ENCODE measurements at places on chromosomes 1 and 21. TPM values are rescaled to one million over a fixed set of nuclear protein-coding genes. Genes with fewer than 3 reads are reported as not detected.

Gene ACOT7
- 12.8 TPM for total RNA-seq

Gene ERVH48-1
- total RNA-seq = not detected

GRCh38 chr1:17377325-17377953 is 5.4 kb downstream of the PADI6 start:
- no peak for DNase-seq

DNA sequence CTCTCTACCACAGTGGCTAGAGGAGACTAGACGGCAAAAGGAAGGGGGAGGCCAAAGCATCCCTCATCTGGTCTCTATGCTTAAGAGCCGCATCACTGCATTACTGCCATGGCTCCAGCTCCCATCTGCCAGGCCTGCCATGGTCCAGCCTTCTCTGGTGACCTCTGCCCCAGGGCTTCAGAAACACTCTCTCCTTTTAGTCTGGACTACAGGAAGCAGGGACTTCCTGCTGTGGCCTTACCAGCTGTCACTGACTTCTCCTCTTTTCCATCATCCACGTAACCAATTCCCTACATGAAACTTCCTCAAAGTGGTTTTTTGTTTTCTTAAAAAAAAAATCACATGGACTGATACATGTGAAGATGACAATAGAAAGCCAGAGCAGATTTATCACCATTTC is 323.1 kb upstream of the NFIA start:
- no peak for DNase-seq

Gene A3GALT2
- not detected for total RNA-seq

- no peak for DNase-seq
Observed at GRCh38 chr1:188715566-188715965, 1762.1 kb downstream of the BRINP3 start.

- peak; percentile 90 for DNase-seq
Observed at GRCh38 chr1:159945483-159946241, at the start of gene IGSF9. IGSF9 (minus strand) TSS chr1:159945613; CDS start chr1:159943454, 2,159 bp downstream.

DNA sequence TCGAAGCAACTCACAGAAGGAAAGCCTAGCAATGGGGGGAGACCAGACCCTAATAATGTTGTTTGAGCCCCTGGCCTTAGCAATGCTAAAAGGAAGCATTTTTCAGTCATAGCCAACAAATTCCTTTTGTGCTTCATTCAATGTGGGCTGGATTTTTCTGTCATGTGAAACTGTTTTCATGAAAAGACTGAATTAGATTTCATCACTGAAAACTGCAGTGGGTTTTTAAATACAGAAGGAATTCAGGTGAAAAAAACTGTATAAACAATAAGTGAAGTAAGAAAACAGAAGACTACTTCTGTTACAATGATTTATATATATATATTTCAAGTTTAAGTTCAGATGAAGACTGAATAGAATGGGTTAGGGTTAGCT is 204.8 kb downstream of the SMYD3 start:
- DNase-seq = no peak

DNA sequence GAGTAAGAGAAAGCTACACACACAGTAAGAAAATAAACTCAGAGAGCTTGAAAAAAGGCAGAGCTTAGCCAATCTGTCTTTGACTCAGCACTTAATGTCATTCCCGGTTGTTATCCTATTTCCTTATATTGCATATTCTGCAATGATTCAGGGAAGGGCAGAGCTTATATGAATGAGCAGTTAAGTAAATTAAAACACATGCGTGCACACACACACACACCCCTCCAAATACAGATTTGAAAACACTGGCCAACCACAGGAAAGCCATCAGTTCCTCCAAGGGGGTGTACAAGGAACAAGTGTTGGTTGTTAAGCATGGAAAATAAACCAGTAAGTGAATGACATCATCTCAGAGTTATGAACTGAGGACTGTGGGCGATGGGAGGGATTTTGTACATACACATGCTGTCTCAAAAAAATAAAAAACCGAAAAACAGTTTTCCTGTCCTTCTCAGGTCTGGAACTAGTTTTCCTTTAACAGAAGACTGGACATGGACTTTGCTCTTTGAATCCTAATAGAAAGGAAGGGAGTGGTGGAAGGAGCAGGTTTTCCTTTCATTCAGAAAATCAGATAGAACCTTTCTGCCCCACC is 1.0 kb downstream of the IQGAP3 start:
- no peak for DNase-seq

- peak; percentile 32 for DNase-seq
Observed at GRCh38 chr1:19070891-19071621, 114.6 kb upstream of the IFFO2 start.

- no peak for DNase-seq
Observed at GRCh38 chr1:36327421-36328087, 4.1 kb upstream of the EVA1B start.

DNA sequence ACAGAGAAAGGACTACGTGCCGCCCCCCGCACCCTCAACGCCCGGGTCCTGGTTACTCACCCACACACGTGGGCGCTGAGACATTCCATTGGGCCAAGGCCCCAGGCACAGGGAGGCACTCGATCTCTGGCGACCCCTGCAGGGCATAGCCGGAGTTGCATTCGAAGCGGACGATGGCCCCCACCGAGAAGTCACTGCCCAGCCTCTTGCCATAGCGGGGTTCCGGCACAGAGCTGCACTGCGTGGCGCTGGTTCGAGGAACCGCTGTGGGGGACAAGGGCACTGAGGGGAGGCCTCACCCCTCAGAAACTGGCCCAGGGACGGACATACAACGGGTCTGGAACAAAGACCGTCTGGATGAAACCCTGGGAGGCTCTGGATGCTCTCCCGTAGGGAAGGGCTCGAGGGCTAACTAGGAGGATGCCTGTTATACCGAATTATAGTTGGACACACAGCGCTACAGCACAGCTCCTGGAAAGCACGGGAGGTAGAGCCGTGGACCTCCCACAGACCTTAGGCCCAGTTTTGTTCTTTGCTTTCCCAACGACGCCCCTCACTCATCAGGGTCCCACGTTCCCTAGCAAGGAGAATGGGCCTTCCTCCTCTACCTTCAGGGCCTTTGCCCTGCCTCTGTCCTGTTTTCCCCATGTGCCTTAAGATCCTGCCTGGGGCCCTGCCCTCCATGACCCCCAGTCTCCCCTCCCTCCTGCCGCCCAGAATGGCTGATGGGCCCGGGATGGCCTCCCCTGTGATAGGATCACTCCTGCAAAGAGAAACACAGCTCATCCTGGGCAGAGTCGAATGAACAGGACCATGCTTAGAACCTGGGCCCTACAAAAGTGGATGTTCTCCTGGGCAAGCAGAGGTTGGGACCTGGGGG is 152.8 kb downstream of the ZSCAN20 start:
- DNase-seq = no peak

- DNase-seq = no peak
Observed at GRCh38 chr1:3852091-3852490, 4.9 kb downstream of the CEP104 start.

Gene ZP4
- not detected for total RNA-seq

- DNase-seq = peak; percentile 64
Observed at GRCh38 chr1:225921734-225922709, 2.0 kb downstream of the PYCR2 start.

DNA sequence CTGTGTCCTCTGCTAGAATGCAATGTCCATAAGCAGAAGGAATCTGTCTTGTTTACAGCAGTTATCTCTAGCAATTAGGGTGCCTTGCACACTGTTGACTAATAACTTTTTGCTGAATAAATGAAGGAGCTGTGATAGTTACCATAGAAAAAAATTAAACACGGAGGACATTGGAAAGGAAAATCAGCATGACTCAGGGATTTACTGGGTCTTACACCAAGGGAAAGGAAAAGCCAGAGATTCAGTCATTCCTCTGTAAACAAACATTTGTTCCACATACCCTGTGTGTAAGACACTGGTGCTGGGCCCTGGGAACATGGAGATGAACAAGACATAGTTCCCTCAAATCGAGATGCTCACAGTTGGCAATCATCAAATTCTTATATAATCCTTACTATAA is 183.3 kb downstream of the PTGER3 start:
- DNase-seq = no peak

DNA sequence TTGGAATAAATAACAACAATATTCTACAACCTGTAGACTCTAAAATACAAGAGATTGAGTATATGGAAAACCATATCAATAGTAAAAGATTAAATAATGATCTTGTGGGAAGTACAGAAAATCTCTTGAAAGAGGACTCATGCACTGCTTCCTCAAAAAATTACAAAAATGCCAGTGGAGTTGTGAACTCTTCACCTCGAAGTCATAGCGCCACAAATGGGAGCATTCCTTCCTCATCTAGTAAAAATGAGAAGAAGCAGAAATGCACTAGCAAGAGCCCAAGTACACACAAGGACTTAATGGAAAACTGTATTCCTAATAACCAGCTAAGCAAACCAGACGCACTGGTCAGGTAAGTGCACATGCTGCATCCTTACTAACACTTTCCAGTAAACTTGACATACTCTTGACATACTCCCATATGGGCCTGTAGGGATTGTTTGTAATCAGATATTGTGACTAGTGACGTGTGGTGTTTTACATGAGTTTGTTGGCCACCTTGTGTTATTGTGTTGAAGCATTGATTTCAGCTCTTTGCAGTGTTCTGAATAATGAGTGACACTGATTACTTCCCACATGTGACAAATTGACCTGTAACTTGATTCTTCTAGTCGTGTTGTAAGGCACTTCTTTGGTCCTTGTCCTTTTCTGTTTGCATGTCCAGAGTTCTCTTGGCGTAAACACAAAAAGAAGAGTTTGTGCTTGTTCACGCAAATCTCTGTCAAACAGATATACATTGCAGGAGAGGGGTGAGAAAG is 28.0 kb downstream of the MACO1 start:
- DNase-seq = no peak

Gene KCNE1
- total RNA-seq = 2.2 TPM

DNA sequence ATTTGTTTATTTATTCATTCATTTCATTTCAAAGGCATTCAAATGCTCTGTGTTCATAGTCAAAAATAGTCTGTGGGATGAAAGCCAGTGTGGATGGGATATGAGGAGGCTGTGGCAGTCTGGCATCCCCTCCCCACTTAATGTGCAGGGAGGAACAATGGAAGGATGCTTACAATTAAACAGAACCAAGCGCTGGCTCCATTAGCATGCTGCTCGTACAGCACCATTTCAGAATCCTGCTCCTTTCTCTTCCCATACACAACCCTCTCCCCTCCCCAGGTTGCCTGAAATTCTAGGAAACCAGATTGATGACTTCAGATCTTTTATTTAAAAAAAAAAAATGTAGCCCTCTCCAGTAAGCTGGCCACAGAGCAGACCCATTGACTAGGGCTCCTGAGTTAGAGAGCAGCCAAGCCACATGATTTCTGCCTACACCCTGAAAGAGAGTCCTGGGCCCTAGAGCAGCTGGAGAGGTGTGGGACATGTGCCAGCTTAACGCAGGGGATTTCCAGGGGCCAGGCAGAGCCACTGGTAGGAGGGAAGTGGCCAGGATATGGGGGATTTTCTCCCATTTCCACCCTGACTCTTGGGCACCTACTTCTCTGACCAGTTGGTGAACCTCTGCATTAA is 205.2 kb downstream of the ASTN1 start:
- no peak for DNase-seq

- no peak for DNase-seq
Observed at GRCh38 chr1:68016381-68016780, 34.0 kb downstream of the DIRAS3 start.

GRCh38 chr1:31977385-31978131 is 36.1 kb upstream of the KHDRBS1 start:
- no peak for DNase-seq

GRCh38 chr1:109299558-109300343 is 7.1 kb downstream of the MYBPHL start:
- DNase-seq = no peak

Gene ZNF124
- total RNA-seq = 16.8 TPM

GRCh38 chr1:27086026-27086425 is 68.9 kb downstream of the SLC9A1 start:
- DNase-seq = no peak

DNA sequence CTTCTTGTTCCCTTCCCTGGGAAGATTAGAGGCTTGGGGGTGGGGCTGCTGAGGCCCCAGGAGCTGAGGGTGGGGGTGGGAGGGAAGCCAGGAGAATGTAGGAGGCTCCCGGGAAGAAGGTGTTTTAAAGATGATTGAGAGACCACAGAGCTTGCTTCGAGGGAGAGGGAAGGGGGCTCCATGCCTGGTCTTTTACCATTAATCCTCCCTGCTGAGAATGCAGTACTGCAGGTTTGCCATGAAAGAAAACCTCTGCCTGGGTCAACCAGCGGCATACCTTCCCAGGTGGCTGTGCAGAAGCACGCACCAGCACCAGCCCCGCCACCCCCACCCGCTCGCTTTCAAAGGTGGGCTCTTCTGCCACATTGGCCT is 15.4 kb downstream of the ABCA4 start:
- no peak for DNase-seq

Gene LGR6
- not detected for total RNA-seq

DNA sequence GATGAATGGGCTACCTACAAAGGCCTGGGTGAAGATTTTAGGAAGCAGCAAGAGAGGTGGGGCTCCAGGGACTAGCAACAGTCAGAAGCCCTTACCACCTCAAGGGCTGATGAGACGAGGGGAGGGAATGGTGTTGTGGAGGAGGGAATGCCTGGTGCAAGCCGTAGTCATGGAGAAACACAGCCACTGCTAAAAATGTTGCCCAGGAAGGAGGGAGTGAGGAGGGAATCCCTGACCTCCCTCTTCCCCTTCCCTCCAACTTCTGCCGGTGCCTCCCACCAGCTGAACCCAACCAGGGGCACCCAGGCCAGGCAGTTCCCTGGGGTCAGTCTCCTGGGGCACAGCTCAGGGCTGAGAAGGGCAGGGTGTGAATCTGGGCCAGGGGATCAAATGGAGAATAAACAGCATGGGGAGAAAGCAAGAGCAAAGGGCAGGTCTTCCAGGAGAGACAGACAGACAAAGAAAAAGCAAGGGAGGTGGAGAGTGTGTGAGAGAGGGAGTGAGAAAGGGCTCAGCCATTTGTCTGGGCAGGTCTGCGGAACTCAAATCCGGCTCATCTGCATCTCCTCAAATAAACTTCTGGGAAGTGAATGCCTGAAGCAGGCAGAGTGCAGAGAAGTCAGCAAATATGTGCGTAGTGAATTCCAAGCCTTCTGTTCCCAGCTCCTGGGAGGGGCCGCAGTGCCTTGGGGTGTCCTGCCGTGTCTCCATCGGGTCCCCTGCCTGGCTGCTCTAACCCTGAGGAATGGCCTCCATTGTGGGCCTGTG is 27.1 kb upstream of the POU3F1 start:
- DNase-seq = no peak

- no peak for DNase-seq
Observed at GRCh38 chr1:245698860-245699259, 544.1 kb downstream of the KIF26B start.

DNA sequence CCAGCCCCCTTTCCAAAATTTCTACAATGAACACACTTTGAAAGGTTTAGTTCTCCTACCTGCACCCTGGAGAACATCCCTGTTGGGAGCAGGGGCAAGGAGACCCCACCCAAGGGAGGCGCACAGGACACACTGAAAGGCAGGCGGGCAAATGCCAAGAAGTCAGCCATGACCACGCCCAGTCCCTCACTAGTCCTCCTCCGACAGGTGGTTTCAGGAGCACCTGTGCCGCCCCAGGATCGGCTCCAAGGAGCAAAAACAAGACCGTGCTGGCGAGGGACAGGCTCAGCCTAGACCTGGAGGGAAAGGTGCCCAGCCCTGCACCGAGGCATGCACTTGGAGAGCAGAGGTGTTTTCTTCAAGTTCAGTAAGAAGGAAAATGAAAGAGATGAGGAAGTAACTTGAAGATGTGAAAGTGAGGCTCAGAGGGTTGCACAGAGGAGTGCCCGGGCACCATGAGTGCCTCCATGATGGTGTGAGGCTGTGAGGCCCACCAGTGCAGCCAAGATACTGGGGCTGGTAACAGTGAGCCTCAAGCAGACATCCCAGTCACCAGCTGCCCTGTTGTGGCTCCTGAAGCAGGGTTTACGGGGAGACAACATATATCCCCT is 19.6 kb upstream of the NADK start:
- DNase-seq = no peak

Gene CLDN14
- total RNA-seq = not detected
